ENCODE measurements at places on chromosomes 16 and 17. TPM values are rescaled to one million over a fixed set of nuclear protein-coding genes. Genes with fewer than 3 reads are reported as not detected.

The CCT6B gene
- polyA plus RNA-seq = 4.6 TPM

The LRRC37A3 gene
- polyA plus RNA-seq = 17.3 TPM

The NXN gene
- polyA plus RNA-seq = 35.4 TPM

DNA sequence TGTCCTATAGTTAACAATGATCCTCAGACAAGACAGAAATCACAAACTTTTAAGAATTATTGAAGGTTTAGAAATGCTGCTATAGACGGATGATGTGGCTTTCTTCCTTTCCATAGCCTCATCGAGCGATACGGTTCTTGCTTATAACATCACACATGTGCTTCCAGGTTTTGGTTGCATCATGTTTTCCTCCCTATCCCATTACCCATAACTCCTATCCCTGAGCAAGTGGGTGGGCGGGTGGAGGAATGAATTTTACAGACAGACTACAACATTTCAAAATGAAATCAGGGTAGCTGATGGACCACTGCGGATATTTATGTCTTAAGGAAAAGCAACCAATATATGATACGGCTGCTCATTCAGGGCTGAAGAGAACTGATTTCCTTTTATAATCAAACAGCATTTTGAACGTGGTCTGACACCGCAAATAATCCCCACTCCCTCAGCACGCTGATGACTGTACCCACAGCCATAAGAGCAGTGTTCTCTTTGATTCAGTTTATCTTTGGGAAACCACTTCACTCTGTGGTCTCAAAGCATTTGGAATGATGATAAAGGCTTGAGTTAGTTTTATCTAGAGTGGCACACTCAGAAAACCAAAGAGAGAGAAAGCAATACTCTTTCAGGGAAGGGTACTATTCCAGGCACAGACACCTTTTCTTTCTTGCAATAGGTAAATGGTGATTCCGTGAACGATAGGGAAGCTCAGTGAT is 4.6 kb upstream of the AKTIP start:
- DNase-seq = no peak

- DNase-seq = no peak
Observed at GRCh38 chr17:61584866-61585265, 6.2 kb downstream of the NACA2 start.

DNA sequence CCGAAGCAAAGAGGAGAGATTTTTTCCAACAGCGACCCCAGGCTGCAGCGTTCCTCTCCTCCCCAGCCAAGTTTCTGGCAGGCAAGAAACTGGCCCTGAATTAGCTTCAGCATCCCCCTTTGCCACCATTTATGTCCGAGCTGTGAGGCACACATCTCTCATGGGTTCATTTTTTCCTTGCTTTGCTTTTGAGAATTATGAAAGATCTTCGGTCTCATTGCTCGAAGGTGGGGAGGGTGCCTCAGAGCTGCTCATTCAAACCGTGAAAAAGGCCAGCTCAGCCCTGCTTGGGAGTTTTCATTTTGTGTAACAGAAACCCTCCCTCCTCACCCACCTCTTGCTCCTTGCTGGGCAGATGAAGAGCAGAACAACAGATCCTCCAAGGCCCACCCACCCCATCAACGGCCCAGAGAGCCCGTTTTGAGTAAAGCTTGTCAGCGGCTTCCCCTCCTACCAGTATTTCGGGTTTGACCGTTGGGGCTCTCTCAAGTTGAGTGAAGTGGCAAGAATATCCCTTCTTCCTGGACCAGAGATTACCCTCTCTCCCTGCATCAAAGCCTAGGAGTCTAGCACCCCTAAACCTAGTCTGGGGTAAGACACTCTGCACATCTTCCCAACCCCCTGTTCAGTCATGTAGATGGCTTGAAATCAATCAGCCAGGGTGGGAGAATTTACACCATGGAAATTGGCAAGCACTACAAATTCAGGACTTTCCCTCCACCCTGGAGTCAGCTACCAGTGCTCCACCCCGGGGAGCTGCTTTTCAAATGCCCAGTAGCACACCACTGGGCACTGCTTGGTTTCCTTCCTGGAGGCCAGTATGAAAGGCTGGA is 1.8 kb downstream of the CCR7 start:
- no peak for DNase-seq

- peak; percentile 64 for DNase-seq
Observed at GRCh38 chr16:11407047-11407982, 62.1 kb downstream of the RMI2 start.
